SK-MEL-5 (cell line): ENCODE measurements at places on chromosomes 6 and 20.

- DNase-seq = no peak
Measured at GRCh38 chr20:62989201-62989601, 17.6 kb downstream of the BHLHE23 start.

DNA sequence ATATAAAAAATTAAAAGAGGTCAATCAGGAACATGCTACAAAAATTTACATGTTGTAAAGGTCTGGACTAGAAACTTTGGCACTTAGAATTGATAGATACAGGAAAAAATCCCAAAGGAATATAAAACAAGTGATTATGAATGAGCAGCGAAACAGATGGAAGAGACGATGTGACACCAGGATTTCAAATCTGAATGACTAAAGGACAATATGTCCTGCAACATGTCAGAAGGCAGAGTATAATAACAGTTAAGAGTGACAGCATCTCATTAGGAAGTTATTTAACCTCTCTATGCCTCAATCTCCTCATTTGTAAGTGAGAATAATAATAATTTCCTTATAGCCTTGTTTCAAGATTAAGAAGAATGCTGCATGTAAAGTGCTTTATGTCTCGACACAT lies 50.3 kb downstream of the FRK start:
- no peak for DNase-seq

GRCh38 chr20:9736373-9736772 lies 102.5 kb downstream of the PAK5 start:
- DNase-seq = no peak

DNA sequence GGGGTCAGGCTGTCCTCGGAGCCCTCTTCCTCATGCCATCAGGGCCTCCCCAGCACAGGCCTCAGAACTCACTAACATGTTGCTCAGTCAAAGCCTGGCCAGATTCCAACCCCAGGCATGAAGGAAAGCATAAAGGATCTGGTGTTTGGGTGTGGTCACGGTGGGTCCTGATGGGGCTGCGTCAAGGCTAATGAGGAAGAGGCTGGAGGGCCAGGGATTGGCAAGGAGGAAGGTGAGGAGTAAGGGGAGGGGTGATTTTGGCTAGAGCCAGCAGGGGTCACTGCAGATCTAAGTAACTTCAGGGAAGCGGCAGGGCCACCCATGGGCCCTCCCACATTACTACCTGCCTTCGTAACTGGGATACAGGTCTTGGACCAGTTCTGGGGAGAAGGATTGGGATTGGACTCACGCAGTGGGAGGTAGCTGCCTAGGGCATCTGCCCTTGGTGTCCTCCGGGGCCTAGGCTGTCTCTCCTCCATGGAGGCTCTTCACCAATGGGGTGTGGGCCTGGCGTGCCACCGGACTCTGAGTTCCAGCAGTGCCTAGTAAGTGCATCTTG lies 36.2 kb upstream of the MRPS18A start:
- peak; percentile 81 for DNase-seq

DNA sequence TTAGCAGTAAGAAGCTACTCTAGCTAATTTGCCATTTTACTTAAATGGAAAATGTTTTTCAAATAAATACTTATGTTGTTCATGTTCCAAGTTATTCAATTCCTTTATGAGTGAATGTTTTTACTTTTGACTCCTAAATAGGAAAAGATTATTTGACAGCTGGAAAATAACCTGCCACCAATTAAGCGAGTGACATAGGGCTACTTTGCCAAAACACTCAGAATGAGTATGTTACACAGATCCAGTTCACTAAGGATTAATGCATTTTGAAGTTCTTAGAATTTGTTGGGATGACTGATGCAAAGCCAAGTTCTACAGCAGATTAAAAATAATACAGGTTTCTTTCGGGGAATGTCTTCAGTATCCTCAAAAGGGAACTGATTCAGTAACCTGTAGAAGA lies 144.4 kb downstream of the ADGRG6 start:
- no peak for DNase-seq
